ENCODE measurements at places on chromosomes 7 and 10. TPM values are rescaled to one million over a fixed set of nuclear protein-coding genes. Genes with fewer than 3 reads are reported as not detected.

The KIF11 gene
- total RNA-seq: 43.4 TPM

- no peaks in the 10 kb centered on the region for H3K27me3 ChIP-seq
- H3K4me1 ChIP-seq: peaks cover 8% of the 10 kb centered on the region
- H3K27ac ChIP-seq: no peak overlapping the region
- no peaks in the 10 kb centered on the region for H3K36me3 ChIP-seq
- no peak overlapping the region for H3K4me3 ChIP-seq
Observed at GRCh38 chr7:65369843-65370242, 3.8 kb upstream of the ZNF92 start.

DNA sequence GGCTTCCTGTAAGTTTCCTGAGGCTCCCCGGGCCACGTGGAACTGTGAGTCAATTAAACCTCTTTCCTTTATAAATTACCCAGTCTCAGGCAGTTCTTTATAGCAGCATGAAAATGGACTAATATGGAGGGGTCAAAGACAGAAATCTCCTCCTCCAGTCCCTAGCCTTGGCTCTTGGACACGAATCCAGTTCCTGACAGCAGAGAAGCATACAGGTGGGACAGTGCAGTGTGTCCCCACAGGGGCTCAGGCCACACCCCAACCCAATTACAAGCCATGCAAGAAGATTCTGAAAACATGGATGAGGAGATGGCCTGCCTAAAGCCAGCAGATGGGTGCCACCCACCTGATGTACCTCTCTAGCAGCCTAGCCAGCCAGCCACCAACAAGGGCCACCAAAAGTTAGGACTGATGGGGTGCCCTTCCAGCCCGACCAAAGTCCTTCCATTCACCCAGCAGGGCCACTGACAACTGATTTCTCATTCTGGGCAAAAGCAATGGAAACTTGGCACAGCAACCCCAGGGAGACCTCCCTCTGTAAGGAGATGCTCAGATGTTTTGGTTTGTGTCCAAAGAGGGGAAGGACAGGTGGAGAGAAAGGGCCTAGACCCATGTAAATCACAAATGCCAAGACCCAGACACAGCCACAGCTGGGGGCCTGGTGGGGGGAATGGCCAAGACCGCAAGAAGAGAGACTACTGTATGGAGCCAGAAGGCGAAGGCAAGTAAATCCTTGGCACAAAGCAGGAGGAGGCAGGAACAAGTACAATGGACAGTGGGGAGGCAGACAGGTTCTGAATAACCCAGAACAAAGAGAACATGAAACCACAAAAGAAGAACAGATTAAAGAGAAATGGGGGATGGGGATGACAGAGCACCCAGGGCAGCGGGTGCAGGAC, 13.6 kb downstream of the GPRIN2 start:
- H3K4me3 ChIP-seq: no peak overlapping the region
- no peak overlapping the region for H3K27ac ChIP-seq
- no peaks in the 10 kb centered on the region for H3K36me3 ChIP-seq
- peaks cover 37% of the 10 kb centered on the region for H3K27me3 ChIP-seq
- peaks cover 5% of the 10 kb centered on the region for H3K4me1 ChIP-seq

- no peaks in the 10 kb centered on the region for H3K4me1 ChIP-seq
- peaks cover 5% of the 10 kb centered on the region for H3K27me3 ChIP-seq
- DNase-seq: no peak
- H3K4me3 ChIP-seq: no peak overlapping the region
Observed at GRCh38 chr7:54811041-54811845, 52.2 kb upstream of the SEC61G start.

- peaks cover 2% of the 10 kb centered on the region for H3K4me1 ChIP-seq
- H3K27me3 ChIP-seq: no peaks in the 10 kb centered on the region
- DNase-seq: no peak
- no peak overlapping the region for H3K27ac ChIP-seq
Observed at GRCh38 chr10:22805304-22805703, 90.9 kb upstream of the PIP4K2A start.

DNA sequence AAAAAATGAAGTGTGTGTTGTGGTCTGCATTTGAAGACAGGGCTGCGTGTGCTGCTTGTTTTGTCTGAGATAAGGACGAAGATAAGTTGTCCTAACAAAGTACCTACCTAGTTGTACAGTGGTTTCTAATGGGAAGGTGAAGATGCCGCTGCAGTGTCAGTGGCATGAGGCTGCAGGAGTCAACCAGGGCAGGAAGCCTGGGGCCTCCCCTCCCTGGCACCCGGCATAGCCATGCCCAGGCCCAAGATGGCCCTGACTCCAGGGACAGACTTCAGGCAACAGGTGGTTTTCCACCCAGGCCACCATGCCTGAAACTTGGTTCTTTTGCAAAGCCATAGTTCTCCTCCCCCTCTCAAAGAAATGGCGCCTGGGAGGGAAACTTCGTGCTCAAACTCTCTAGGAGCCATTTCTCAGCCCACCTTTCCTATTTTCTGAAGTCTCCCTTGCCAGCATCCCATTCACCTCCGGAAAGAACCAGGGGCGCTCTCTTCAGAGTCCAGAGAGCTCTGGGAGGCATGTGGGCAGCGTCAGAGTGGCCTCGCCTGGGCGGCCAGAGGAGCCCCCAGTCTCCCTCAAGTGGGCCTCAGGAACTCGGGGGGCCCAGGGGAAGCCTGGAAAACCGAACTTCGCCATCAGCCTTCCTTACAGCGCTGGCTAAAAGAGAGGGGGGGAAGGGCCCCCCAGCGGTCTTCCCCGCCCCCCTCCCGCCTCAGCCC, 2.1 kb upstream of the KAT6B start:
- no peaks in the 10 kb centered on the region for H3K36me3 ChIP-seq
- H3K4me3 ChIP-seq: peak overlapping the region; percentile 84
- DNase-seq: peak; percentile 50
- H3K4me1 ChIP-seq: peaks cover 42% of the 10 kb centered on the region
- H3K27ac ChIP-seq: peak overlapping the region; percentile 74

The HOXA4 gene
- total RNA-seq: not detected
